ENCODE measurements at places on chromosomes 4 and X. TPM values are rescaled to one million over a fixed set of nuclear protein-coding genes. Genes with fewer than 3 reads are reported as not detected.

FAM47E gene
- total RNA-seq: 2.0 TPM

DNAJB14 gene
- total RNA-seq: 9.5 TPM

RBMXL3 gene
- not detected for total RNA-seq

H2AZ1 gene
- 28.5 TPM for total RNA-seq

LONRF3 gene
- total RNA-seq: 6.7 TPM

KLHL13 gene
- 5.3 TPM for total RNA-seq
